Stimulated activated CD8-positive, alpha-beta memory T cell treated with anti-CD3 and anti-CD28 coated beads, Interleukin-15, amount 100 ng/mL, for 4 hours (primary cell): ENCODE measurements at places on chromosomes 7 and 10.

DNA sequence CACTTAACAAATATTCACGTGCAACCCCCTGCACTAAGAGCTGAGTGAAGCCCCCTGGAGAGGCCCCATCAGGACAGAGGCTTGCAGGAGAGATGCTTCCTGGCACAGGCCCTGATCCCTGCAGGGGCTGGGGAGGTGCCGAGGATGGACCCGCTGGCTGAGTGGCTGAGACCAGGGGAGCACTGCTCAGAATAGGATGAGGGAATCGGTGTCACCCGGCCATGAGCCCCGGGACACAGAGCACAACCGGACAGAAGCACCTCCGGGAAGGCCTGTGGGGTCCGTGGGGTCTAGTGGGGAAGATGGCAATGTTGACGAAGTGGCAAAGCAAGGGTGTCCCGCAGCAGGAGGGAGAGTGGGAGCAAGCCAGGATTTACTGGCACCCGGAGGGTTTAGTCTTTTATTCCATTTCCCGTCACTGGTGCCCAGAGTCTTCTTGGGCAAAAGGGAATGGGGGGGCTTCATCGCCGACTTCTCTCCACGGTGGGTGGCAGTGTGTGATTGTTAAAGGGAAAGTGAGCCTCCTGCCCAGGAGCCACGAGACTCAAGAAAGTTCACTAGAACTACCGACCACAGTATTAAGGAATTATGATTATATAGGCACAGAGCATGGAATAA is 140.7 kb downstream of the ADARB2 start:
- DNase-seq, result no peak

DNA sequence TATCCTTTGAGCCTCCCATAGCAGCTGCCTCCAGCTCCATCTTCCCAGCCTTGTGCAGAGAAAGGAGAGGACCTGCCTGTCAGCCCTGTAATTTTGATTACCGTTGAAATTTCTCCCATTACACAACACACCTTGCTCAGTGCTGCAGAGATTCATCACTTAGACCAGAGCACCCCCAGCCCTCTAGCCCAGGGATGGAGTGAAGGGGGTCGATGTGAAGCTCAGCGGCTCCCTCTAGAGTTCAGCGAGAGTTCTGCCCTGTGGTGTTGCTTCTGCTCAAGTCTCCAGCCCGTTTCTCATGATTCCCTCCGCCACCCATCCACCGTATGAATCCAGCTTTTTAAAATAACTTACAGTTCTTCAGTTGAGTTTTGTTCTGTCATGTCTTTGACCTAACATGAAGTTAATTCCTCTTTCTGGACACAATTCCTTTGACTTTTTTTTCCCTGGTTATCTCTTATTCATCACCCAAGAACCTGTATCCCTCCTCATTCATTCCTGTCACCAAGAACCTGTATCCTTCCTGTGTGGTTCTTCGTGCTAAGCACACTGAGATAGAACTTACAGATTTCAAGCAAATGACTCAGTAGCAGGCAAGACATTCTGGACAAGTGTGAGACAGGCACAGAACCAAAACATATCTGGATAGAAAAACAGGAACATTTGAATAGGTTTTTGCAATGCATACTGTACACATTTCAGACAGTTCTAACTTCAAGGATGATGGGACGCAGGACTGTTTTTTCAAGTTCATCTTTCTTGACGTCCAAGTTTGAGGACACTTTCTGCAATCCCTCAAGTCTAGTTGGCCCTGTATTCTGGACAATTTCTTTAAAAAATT is 35.0 kb upstream of the ZNF32 start:
- DNase-seq, result no peak

- no peak for DNase-seq
Measured at GRCh38 chr10:77919713-77920108, 6.8 kb downstream of the DLG5 start.

DNA sequence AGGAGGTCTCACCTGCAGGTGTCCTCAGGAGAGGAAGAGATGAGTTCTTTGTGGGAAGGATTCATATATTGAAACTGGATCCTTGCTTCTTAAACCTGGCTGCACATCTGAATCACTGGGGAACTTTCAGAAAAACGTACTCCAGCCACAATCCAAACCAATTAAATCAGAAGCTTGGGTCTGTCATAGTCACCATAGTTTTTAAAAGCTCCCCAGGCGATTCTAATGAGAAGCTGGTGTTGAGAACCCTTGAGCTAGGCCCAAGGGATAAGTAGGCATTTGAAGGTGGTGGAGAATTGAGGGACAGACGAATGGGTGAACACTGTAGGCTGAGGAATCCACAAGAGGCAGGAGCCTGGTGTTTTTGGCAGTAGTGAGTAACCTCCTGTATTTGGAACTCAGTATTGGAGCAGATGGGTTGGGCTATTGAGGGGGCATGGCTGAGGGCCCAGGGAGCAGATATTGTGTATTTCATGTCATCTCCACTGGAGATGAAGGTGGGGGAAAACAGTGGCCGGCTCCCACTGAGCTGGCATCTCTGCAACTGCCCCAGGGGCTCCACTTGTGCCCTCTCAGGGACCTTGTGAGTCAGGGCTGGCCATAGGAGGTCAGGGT is 14.5 kb downstream of the ADCYAP1R1 start:
- no peak for DNase-seq

DNA sequence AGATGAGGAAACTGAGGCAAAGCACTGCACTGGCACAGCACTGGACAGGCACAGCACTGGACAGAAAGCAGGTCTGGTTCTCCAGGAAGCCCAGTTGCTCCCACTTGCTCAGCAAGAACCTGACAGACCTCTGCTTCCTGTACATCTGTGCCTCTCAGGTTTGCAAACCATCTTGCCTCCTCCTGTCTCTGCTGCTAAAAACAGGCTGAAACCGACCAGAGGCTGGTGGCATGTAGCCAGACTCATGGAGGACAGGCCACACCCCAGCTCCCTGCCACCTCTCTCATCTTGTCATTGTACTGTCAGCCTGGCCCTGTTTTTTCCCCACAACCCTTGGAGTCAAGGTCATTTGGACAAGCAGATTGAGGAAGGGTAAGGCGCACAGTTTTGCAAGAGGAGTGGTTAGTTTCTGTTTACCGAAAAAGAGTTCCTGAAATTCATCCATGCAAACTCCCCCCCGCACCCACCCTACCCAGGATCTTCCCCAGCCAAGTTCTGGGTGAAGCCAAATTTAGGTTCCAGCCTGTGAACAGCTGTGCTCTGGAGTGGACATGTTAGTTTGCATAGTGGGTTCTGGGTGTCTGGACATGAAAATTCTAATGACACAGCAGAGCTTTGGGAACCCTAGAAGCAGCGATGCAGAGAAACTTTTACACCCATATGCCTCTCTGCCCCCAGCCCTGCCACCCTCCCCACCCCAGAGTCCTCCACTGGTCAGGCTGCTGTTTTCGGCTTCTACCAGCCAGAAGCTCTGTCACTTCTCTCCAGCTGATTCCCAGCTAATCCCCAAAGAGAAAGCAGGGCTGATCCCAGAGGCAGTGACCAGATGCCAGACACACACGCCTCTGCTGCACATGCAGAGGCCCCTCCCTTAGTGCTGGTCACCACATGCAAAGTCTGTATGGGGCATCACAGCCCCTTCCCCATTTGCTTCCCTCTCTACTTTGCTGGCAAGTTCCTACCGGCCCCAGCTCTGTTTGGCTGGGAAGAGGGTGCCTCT is 8.5 kb upstream of the C10orf105 start:
- no peak for DNase-seq

DNA sequence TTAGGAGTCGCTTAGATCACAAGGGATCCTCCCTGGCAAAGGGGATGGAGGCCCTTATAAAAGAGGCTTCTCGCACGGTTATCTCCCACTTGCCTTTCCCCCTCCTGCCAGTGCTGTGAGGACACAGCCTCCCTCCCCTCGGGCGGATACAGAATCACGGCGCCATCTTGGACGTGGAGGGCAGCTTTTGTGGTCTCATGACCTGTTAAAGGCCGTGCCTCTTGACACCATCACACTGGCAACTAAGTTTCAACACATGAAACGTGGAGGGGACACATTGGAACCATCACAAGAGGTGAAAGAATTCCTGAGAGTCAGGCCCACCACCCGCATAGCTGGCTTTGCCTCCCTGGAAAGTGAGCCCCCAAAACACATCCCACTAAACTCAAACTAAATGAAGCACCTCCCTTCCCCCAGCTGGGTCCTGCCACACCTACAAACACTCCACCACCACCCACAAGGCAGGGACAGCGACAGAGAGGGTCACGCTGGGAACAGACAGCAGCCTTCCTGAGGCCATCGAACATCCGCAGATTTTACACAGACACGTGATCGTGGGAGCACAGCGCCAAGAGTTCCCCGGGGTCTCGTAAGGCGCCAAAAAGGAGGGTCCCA is 110.6 kb downstream of the TCERG1L start:
- no peak for DNase-seq

DNA sequence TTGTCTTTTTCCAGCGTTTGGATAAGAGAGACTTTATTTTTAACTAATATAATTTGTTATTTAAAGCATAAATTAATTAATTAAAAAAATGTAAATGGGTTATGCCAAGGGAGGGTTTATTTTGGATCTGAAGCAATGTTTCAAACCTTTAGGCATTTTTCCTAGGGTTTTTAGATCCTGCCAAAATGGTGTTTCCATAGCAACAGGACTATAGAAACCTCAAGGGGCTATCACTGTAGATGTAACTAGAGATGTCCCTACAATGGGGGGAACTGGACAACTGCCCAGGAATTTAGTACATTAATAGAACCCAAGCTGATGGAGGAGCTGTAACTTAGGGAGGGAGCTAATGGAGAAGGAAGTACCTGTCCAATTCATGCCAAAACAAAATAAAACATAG is 57.3 kb downstream of the SLC39A12 start:
- DNase-seq, result no peak

DNA sequence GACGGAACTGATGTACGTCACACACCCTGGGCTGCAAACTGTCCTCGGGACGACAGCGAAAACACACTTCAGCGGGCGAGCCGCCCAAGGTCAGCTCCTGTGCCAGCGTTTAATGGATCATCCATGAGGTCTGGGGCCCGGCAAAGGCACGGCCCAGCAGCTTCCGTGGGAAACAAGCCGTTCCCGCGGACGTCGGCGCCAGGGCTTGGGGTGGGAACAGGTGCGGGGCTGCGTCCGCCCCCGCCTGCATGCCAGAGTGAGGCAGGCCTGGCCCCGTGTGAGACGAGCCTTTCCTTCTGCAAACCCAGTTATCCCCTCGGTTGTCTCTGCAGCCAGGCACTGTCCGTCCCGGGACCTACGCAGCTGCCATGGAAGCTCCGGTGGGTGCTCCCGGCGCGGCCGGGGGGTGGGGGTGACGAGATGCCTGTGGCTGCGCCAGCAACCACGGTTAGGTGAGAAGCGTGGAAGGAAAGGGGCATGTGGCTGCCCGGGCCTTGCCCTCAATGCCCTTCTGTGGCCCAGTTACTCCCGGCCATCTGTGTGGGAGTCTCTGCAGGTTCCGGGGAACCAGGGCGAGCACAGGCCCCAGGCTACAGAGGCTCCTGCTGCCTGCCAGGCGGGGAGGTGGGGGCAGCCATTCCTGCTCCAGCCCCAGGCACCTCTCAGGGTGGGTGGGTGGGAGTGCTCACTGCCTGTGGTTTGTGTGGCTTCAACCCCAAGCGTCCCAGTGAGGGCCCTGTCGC is 42.2 kb upstream of the PDGFA start:
- no peak for DNase-seq

GRCh38 chr10:127790066-127790624 is 53.2 kb downstream of the FOXI2 start:
- DNase-seq, result no peak

GRCh38 chr10:132616170-132616995 is 78.8 kb downstream of the INPP5A start:
- peak; percentile 23 for DNase-seq
